Activated T-helper 9 cell treated with anti-CD3 and anti-CD28 coated beads, Interleukin-2, amount 50 U/mL, for 16 hours (primary cell): ENCODE measurements at places on chromosomes 2 and 18.
A peak's percentile ranks its signal among the peaks of the same experiment; 100 is the strongest.

- DNase-seq: no peak
Measured at GRCh38 chr18:23684515-23685197, 4.6 kb upstream of the LAMA3 start.

GRCh38 chr2:127381762-127382161 is 6.0 kb downstream of the MAP3K2 start:
- DNase-seq: no peak

- no peak for DNase-seq
Measured at GRCh38 chr2:149690825-149691224, 103.2 kb upstream of the MMADHC start.

GRCh38 chr2:105454801-105455485 is 56.1 kb upstream of the FHL2 start:
- no peak for DNase-seq

- DNase-seq: no peak
Measured at GRCh38 chr2:169143998-169144397, 74.6 kb downstream of the DHRS9 start.

DNA sequence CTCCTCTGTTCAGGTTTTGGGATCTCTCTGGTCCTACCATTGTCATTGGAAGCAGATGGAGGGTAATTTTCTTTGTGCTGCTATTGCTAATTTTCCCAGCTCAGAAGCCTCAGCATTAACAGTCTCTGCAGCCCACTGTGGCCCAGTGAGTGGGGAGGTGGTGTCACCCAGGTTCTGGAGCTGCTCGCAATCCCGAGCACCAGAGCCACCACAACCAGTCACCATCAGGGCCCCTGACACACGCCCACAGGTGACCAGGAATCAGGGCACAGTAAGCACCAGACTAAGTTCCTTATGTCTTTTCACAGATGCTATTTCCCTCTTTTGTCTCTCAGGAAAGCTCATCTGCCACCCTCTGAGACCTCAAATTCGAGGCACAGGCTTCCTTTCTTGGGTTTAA is 87.9 kb downstream of the SEPTIN10 start:
- DNase-seq: no peak

GRCh38 chr2:197952540-197953202 is 148.3 kb downstream of the PLCL1 start:
- DNase-seq: no peak

DNA sequence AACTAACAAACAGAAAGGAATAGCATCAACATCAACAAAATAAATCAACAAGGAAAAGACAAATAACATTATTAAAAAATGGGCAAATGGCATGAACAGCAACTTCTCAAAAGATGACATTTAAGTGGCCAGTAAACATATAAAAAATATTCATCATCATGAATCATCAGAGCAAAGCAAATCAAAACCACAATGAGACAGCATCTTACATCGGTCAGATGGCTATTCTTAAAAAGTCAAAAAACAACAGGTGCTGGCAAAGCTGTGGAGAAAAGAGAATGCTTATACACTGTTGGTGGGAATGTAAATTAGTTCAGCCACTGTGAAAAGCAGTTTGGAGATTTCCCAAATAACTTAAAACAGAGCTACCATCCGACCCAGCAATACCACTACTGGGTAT is 327.1 kb downstream of the CMPK2 start:
- no peak for DNase-seq

- no peak for DNase-seq
Measured at GRCh38 chr2:112577756-112578155, 6.7 kb upstream of the CHCHD5 start.

GRCh38 chr2:15938803-15939555 is 1.4 kb upstream of the MYCN start:
- no peak for DNase-seq

- no peak for DNase-seq
Measured at GRCh38 chr2:121200419-121201315, 84.3 kb downstream of the TFCP2L1 start.

DNA sequence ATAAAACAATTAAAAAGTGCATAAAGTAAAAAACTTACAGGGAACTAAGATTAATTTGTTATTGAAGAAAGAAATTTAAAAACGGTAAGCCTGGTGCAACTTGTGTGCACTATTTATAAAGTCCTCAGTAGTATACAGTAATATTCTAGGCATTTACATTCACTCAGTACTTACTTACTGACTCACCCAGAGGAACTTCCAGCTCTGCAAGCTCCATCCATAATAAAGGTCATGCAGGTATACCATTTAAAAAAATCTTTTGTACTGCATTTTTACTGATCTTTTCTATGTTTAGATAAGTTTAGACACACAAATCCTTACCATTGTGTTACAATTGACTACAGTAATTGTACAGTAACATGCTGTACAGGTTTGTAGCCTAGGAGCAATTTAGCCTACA is 51.5 kb upstream of the NXPH2 start:
- no peak for DNase-seq

- DNase-seq: peak; percentile 72
Measured at GRCh38 chr2:11583840-11584524, 50.1 kb downstream of the GREB1 start.

- no peak for DNase-seq
Measured at GRCh38 chr2:43121580-43122314, 104.7 kb downstream of the ZFP36L2 start.

- no peak for DNase-seq
Measured at GRCh38 chr2:165401285-165401852, 68.1 kb upstream of the CSRNP3 start.

GRCh38 chr18:78080761-78081160 is 831.1 kb downstream of the GALR1 start:
- DNase-seq: no peak

GRCh38 chr2:9358846-9359245 is 64.5 kb downstream of the ITGB1BP1 start:
- no peak for DNase-seq

DNA sequence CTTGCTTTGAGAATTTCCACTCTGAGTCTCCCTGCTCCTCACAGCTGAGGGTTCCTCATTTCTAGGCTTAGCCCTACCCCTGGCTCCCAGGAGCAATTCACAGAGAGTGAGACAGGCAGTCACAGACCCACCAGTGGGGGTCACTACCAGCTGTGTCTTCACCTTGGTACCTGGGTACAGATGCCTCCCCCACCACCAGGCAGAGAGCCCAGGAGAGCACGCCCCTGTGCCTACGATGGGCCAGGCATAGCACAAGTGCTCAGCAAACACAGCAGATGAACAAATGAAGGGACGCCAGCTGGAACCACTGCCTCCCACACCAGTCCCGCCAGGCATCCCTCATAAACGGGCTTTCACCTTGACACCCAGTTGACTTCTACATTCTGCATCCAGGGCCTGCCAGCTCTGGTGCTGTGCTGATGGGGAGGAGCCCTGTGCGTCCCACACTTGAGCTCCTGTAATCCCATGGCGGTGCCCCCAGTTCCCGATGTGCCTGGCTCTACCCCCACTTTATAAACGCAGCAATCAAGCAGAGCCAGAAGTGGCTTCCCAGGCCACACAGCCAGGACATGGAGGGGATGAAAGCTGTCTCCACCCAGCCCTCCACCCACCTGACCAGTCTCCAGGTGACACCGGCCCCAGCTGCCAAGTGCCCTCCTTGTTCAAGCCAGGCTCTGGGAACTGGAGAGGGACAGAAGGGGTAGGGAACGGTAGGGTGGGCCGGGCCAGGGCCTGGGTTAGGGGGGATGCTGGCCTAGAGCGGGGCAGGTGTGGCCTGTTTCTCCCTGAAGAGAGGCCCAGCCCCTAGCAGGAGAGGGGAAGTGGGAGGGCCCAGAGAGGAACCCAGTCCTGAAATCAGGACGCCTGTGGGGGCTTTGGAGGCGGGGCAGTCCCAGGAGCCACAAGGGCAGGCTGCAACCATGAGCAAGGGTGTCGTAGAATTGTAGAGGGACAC is 42.5 kb downstream of the SCTR start:
- no peak for DNase-seq

DNA sequence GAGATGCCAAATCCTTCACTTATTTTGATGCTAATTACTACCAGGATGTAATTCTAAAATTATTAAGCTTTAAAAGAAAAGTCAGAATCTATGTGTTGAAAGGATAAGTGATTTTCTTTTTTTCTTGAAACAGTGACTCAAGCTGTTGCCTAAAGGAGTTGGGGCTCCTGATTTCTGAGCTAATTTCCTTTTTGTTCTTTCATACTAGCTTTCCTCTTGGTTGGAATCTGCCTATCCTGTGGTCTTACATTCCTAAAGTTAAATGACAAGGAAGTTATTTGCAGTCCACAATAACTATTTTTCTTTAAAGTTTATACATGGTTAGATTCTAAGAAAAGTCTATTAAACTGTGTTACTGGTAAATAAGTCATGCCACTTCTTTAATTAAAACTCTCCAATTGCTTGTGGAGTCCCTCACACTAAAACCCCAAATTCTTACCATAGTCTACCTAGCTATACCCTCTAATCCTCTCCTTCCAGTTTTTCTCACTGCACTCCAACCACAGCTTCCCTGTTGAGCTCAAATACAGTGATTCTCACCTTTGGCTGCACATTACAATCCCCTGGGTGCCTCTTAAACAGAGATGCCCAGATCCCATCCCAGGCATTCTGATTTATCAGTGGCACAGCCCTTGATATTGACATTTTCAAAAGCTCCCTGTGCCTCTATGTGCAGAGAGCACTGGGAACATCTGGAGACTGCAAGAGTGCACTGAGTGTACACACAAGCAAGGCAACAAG is 63.3 kb upstream of the EFEMP1 start:
- no peak for DNase-seq

GRCh38 chr2:8456151-8457091 is 225.4 kb upstream of the ID2 start:
- peak; percentile 46 for DNase-seq

GRCh38 chr2:235505181-235505741 is 11.4 kb downstream of the AGAP1 start:
- DNase-seq: no peak

DNA sequence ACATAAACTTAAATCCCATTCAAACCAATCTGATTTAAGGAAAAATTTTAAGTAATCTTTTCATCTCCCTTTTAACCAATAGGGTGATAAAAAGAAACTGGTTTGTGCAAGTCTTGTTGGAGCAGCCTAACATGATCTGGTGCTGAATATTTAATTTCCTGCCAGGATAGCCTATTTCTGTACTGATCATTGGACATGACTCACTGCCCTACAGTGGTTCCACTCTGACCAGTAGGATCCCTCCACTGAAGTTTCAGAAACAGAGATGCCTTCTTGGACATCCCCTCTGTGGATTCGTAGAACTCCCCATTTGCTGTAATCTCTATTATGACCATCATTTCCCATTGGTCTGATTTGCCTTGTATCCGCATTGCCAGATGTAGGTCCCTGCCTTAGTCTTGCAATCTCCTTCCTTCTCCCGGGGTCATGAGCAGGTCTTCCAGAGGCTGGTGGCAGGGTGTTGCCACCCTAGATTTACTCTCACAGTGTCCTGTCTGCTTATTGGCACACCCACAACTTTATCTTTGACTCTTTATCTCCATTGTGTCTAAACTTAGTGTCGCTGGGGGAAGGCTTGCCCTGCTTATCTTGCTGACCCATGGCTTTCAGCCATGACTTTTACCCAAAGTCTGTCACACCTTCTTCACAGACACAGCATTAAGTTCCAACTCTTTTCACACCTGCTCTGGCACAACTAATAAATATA is 12.3 kb upstream of the SETBP1 start:
- DNase-seq: no peak

DNA sequence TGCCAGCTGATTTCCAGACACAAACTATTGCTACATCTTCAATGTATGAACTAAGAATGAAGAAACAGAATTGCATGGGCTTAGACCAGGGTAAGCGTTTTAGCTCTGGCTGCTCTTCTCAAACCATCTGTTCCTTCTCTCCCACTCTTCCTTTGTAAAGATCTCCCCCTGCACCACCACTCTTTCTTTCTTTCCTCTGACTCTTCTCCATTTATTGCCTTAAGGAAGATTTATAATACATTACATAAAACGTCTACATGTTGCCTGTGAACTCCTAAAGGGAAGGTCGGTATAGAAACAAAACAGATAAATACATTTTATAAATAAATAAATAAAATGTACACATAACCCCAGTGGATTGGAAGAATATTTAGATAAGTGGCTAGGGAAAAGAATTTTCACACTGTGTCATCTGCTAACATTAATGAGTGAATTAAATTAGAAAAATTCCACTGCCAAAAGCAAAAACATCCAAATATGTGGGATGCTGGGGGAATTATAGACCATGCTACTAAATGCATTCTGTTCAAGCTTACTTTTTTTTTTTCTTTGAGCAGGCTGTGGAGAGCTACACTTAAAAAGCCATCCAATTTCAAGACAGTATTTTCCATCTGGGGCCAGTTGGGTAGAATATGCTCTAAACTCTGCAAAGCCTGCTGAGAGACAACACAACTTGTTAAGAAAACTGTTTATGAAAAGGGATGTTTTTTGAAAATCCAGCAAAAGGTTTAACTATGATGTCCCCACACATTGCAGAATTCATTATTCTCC is 41.5 kb downstream of the NCKAP5 start:
- DNase-seq: no peak

DNA sequence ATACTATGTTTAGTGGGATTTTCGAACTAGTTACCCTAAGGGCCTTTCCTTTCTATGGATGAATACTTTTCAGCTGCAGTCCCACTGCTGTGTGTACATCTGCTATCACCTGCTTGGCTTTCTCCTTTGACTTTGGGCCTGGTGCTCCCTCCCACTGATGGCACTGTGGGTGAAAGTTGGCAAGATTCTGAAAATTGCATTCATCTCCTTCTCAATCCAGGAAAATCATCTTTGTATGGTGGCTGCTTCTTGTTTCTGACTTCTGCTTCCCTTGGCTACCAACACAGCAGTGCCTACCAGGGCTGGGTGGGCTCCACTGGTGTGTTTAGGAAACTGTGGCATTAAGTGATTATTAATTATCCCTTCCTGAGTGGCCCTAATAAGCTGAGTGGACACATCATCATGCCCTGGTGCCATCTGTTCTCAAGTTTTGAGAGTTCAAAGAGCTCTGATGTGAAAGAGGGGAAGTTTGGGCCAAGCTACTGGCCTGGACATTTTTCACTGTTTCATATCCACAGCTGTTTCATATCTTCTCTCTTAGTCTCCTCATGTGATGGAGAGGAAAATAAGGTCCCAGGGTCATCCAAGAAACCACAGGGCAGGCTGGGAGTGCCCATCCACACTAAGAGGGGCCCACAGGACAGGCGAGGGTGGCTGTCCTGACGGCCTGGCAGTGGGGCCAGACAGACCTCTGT is 16.7 kb downstream of the HK2 start:
- DNase-seq: no peak
